Activated CD4-positive, alpha-beta T cell treated with anti-CD3 and anti-CD28 coated beads for 36 hours (primary cell): ENCODE measurements at places on chromosomes 1 and 21. TPM values are rescaled to one million over a fixed set of nuclear protein-coding genes. Genes with fewer than 3 reads are reported as not detected.

The GFI1 gene
- total RNA-seq: 53.7 TPM

The XCL2 gene
- 1.0 TPM for total RNA-seq

The WNT2B gene
- total RNA-seq: 0.11 TPM

The EFNA3 gene
- total RNA-seq: 6.9 TPM

The SAMD11 gene
- total RNA-seq: not detected

The CHIA gene
- not detected for total RNA-seq

The IL19 gene
- not detected for total RNA-seq

The NME7 gene
- total RNA-seq: 15.3 TPM

The TGFBR3 gene
- total RNA-seq: 4.2 TPM

The POGK gene
- total RNA-seq: 36.2 TPM

The FAM177B gene
- not detected for total RNA-seq

The CCDC185 gene
- not detected for total RNA-seq

The MAD2L2 gene
- total RNA-seq: 71.5 TPM

The CNN3 gene
- total RNA-seq: 3.1 TPM

The FMO5 gene
- total RNA-seq: 0.53 TPM

The KLHDC9 gene
- total RNA-seq: 0.50 TPM

The SLC44A3 gene
- total RNA-seq: not detected

The EPHA2 gene
- total RNA-seq: 0.21 TPM

The PFKL gene
- total RNA-seq: 202 TPM

The UCK2 gene
- 81.5 TPM for total RNA-seq

The CCDC28B gene
- 19.3 TPM for total RNA-seq

The C8A gene
- total RNA-seq: not detected

The SYPL2 gene
- not detected for total RNA-seq

The BNIPL gene
- total RNA-seq: 0.98 TPM

The MAP3K21 gene
- 3.1 TPM for total RNA-seq

The S100A8 gene
- not detected for total RNA-seq

The RBP7 gene
- total RNA-seq: not detected

The GJB5 gene
- not detected for total RNA-seq

The NBPF6 gene
- total RNA-seq: not detected

The AK5 gene
- 9.9 TPM for total RNA-seq

The SV2A gene
- total RNA-seq: 7.8 TPM

The AZIN2 gene
- 0.98 TPM for total RNA-seq

The OVAAL gene
- not detected for total RNA-seq

The SLAMF7 gene
- 35.9 TPM for total RNA-seq

The LMX1A gene
- not detected for total RNA-seq

The OR2L8 gene
- total RNA-seq: not detected

The IGSF8 gene
- total RNA-seq: 29.2 TPM

The SYNC gene
- not detected for total RNA-seq

The DEDD gene
- total RNA-seq: 44.9 TPM

The MTARC2 gene
- total RNA-seq: not detected

The BMP8B gene
- total RNA-seq: 0.28 TPM

The TMEM52 gene
- 0.88 TPM for total RNA-seq

The LIN28A gene
- not detected for total RNA-seq

The RNF186 gene
- not detected for total RNA-seq

The PTGS2 gene
- 1.1 TPM for total RNA-seq

The SPOCD1 gene
- total RNA-seq: 0.91 TPM

The FASLG gene
- 3.6 TPM for total RNA-seq

The NCMAP gene
- 0.05 TPM for total RNA-seq
